ENCODE measurements at places on chromosomes 16 and 17. TPM values are rescaled to one million over a fixed set of nuclear protein-coding genes. Genes with fewer than 3 reads are reported as not detected.

Gene CD300H
- not detected for total RNA-seq

Gene ENPP7
- not detected for total RNA-seq

Gene ITGAD
- total RNA-seq = not detected

Gene GRB7
- total RNA-seq = 0.17 TPM

Gene HEATR9
- not detected for total RNA-seq

Gene C17orf50
- not detected for total RNA-seq

Gene SLC6A4
- not detected for total RNA-seq

Gene LGALS9B
- not detected for total RNA-seq

Gene DPEP1
- 0.33 TPM for total RNA-seq

Gene MARCHF10
- not detected for total RNA-seq

Gene SLC16A11
- 0.66 TPM for total RNA-seq

Gene NPIPA7
- total RNA-seq = 0.15 TPM

Gene LRRC36
- 0.50 TPM for total RNA-seq

Gene TMEM256
- total RNA-seq = 132 TPM

Gene CDK10
- total RNA-seq = 39.9 TPM

Gene KRTAP4-6
- not detected for total RNA-seq

Gene SLC16A13
- total RNA-seq = 0.44 TPM

Gene GRAPL
- total RNA-seq = 0.66 TPM

Gene TMC6
- 1.0 TPM for total RNA-seq

Gene FOXJ1
- total RNA-seq = not detected

Gene KRTAP9-7
- total RNA-seq = not detected

Gene RPL23
- 843 TPM for total RNA-seq

Gene TRPV3
- total RNA-seq = 1.0 TPM

Gene ALOX15B
- 0.17 TPM for total RNA-seq

Gene RHBDL3
- under 0.01 TPM for total RNA-seq

Gene SDR42E2
- total RNA-seq = not detected

Gene NHERF1
- 10.6 TPM for total RNA-seq

Gene USP6
- total RNA-seq = not detected

Gene SLFN14
- not detected for total RNA-seq

Gene ABCA8
- total RNA-seq = 85.1 TPM

Gene IKZF3
- not detected for total RNA-seq

Gene CDYL2
- 1.2 TPM for total RNA-seq

Measured in smooth muscle cell of trachea (primary cell).